Sigmoid colon (tissue), 7 donors: ENCODE measurements at places on chromosomes 2 and 18. TPM values are rescaled to one million over a fixed set of nuclear protein-coding genes. Genes with fewer than 3 reads are reported as not detected.

REG3A gene
- polyA plus RNA-seq, result not detected

CYS1 gene
- 0.46 TPM for polyA plus RNA-seq

TEKT4 gene
- polyA plus RNA-seq, result not detected

CPO gene
- polyA plus RNA-seq, result not detected

MOB4 gene
- 22.2 TPM for polyA plus RNA-seq

CREG2 gene
- polyA plus RNA-seq, result not detected

KLF7 gene
- polyA plus RNA-seq, result 0.69 TPM

PHOSPHO2 gene
- 6.6 TPM for polyA plus RNA-seq

CHRND gene
- not detected for polyA plus RNA-seq

ANKRD30BL gene
- 1.2 TPM for polyA plus RNA-seq

FAM228A gene
- polyA plus RNA-seq, result not detected

PLGLB1 gene
- polyA plus RNA-seq, result not detected

GCKR gene
- 0.32 TPM for polyA plus RNA-seq

ST6GAL2 gene
- under 0.01 TPM for polyA plus RNA-seq

HDLBP gene
- polyA plus RNA-seq, result 117 TPM

SCG2 gene
- 1.8 TPM for polyA plus RNA-seq
